Kasumi-1 (cell line): ENCODE measurements at places on chromosomes 3 and 15.

DNA sequence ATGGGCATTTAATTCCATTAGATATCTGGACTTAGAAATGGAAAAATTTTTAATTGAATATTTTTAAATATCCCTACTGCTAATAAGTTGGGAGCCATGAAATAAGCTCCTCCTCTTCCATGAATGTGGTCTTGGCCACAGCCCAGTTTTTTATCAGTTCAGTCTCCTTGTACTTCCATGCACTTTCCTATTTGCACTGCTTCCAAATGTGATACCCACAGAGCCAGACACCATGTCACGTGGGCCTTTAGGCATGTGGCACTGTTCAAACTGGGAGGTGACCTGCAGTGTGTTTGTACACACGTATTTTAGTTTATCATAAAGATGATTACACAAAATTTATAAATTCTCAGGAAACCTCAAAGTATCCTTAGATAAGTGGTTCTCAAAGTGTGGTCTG, 80.1 kb upstream of the DGKG start:
- no peak for DNase-seq

- no peak for DNase-seq
These were observed 216.2 kb upstream of the THBS1 start for GRCh38 chr15:39364721-39365120.

DNA sequence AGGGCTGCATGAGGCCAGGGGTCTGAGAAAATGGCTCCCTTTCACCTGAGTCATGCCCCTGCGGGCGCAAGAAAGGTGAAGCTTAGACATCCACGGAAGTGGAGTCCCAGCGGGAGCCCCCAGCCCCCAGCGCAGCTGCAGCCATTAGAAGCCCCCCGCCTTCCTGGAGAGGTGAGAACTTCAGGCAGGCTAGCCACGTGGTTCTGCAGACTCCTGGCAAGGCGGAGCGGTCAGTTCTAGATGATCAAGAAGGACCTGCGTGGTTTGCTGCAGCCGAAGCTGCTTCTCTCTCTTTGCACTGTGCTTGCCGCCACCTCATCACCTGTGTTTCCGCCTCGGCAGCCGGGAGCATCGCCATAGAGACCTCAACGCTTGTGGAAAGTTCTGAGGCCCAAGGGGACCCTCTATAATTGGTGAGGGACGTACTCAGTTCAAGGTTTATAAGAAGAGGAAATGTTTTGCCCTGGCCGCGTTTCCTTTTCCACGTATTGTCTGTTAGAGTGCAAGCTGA, 15.8 kb upstream of the KCNMB3 start:
- DNase-seq = no peak

DNA sequence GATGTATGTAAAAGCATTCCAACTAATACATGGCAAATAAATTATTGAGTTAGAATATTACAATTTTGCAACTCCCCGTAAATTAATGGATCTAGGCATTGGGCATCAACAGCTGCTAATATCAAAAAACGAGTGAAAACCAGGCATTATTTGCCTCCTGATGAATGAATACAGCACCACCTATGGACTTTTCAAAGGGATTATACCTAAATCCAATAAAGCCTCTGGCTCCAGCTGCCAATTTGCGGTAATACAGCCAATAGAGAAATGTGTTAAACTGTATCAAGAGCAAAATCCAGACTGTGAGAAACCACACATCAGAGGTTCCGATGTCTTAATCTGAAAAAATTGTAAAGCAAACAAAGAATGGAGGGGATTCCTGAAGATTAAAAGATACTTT, 16.3 kb upstream of the A4GNT start:
- peak; percentile 6 for DNase-seq

DNA sequence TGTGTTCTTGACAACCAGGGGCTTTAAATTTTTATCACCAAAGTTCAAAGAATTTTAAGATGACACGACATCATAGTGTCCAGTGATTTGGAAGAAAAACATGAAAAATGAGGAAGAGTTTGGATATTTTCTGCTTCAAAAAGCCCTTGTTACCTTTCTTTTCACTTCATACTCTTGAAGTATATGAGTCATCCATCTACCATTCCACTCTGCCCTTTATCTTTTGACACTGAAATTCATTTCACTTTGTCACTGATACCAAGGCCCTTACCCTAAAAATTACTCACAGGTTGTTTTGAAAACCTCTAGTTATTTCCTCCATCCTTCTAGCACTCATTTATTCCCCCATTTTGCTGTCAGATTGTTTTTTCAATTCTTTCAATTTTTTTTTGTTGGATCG, 42.7 kb downstream of the OR5H15 start:
- no peak for DNase-seq

DNA sequence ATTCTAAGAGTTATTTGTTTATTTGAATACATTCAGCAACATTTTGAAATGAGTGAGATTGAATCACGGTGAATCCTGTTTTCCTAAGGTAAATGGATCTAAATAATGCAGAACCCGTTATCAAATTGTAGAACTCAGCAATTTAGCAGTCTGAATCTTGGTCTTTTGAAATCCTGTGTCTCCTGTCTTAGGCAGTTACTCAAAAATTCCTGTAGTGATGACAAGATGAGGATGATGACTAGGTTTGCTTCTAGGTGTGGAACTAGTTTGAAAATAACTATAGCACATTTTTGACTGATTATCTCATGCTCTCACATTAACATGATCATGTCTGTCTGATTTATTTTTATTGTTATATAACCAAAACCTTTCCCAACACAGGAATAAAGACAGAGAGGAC, 115.0 kb downstream of the RAP2B start:
- no peak for DNase-seq

GRCh38 chr3:37307321-37307720, 132.9 kb upstream of the LRRFIP2 start:
- DNase-seq = no peak

DNA sequence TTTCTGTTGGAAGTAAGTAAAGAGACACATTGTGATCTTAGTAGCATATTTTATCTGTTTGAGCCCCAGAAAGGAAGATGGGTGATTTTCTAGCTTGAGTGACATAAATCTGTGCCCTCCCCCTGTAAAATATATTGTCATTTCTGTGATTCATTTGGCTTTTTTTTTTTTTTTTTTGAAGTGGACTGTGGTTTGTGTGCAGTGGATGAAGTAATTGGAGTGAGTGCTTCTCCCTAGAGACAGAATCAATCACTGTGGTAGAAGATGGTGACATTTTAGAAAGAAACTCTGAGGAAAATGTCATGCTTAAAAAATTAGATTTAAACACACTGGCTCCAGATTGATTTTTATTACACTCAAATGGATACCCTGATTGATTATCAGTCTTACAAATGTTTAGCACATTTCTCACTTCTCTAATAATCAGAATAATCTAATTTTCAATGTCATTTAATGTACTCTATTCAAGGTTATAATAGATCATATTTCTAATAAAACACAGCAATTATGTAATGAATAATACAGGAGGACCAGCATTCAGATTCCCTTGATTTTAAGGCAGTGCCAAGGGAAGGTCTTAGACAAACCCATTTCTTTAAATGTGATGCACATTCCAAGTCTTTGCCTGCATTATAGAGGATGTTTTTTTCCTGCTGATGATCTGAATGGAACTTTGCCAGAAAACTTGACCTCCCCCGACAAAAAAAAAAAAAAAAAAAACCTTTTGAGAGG, 116.6 kb downstream of the TOP2B start:
- no peak for DNase-seq

DNA sequence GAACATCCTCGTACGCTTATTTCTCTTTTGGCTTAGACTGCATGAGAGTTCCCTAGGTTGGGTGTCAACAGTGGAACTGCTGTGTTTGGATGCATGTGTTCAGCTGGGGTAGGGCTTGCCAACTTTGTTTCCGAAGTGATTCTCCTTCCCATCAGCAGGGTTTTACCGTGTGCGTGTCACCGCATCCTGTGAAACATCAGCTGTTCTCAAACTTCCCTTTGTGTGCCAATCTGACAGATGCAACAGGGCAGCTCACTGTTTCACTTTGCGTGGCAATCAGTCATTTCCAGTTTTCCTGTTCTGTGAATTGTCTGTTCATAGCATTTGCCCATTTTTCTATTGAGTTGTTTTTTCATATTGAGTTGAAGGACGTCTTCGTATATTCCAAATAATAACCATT, 218.8 kb downstream of the VPS13C start:
- no peak for DNase-seq

GRCh38 chr3:49471856-49472495, 1.9 kb downstream of the DAG1 start:
- DNase-seq = no peak

DNA sequence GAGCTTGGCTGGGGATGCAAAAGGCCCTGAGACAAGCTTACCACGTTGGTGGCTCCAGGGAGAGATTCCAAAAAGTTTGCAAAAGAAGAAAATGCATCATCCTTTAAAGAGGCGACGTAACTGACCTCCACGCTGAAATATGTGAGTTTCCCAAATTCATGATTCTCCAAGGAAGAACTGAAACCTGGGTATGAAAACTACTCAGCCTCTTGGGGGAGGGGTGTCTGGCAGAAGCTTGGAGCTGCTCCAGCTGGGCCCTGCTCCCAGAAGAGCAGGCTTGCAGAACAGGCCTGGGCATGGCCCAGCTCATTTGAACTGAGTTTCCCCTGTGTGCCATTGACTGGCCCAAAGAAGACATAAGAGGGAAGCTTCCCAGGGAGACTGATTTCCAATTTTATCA, 20.5 kb downstream of the CPN2 start:
- DNase-seq = no peak

DNA sequence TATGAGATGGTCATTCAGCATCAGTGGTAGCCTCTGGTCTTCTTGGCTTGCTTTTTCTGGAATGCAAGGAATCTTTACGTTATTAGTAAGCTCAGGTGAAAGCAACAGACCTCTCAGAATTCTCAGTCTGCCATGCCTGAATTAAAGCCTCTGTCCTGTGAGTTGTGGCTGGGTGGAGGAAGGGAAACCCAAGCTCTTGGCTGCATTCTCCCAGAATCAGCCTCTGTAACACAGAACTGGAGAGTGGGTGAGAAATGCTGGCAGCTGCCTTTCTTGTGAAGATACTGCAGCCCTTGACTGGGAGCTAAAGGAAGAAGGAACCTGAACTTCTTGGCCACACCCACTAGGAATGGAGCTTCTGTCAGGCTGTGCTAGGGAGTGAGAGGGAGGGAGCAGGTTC, 505.8 kb downstream of the EPHA3 start:
- no peak for DNase-seq

DNA sequence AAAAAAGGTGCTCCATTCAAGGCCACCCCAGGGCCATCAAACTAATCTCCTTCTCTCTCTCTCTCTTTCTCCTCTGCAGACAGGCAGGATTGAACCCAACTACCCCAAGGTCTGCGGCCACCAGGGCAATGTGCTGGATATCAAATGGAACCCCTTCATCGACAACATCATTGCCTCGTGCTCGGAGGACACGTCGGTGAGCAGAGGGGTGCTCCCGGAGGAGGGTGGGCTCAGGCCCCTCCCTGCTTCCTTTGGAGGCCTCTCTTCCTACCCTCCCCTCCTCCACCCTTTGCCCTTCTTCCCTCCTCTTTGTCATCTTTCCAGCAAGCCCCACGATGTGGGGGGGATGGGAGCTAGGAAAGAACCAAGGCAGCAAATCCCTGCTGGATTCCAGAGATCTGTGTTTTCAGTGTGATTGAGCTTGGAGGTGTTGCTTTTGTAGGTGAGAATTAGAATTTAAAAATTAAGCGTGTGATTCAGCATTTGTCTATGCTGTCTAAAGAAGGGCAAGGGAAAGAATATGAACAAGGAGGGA, 116.3 kb downstream of the CORO2B start:
- DNase-seq = no peak

- DNase-seq = peak; percentile 65
These were observed 167.4 kb upstream of the LPP start for GRCh38 chr3:187986514-187986934.

DNA sequence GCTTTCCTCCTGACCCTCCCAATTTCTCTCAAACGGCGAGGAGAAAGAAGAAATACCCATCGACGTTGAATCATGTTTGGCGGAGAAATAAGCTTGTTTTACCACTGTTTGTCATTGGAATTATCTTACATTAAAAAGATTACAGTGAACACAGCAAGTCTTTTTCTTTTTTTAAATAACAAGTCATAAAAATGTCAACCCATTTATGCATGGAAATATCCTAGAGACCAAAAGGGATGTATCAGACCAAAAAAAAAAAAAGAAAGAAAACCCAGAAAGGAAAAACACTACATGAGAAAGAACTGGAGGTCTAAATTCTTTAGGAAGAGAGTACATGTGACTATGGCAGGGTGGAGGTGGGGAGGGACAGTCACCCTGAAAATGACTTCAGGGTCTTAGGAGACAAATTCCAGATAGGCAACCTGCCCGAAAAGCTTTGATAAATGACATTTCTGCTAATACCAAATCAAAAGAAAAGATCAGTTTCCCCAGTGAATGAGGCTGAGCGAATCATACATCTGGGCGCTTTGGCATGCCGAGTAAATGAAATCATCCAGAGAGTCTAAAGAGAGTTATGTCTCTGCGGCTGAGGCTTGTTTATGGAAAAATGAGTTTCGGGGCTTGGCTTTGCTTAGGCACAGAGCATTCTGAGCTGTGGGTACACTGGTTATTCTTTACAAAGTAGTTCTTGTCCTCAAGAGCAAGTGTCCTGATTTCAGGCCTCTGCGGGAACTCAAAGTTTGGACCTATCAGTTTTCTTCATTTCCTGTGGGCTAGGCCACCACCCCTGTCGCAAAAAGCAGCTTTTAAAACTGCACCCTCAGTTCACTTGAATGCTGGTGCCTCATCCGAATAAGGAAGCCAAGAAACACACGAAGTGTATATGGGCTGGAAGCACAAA, 110.1 kb upstream of the TGFBR2 start:
- peak; percentile 3 for DNase-seq

DNA sequence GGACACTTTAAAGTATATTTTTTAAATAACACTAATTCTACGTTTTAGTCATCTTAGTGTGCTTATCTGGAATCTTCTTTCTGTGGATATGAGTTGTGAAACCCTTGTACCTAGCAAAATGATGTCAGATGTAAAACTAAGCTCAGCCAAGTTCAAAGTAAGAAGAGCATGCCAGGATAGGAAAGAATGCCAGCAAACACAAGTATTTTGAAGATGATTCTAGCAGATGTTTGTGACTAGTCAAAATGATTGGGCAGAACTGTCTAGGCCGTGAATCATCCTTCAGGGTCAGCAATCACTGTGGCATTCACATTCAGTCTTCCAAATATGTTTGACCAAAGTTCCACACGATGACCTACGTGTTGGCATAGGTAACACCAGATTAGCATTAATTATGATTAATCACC, 5.4 kb upstream of the PLOD2 start:
- no peak for DNase-seq
